ENCODE measurements at places on chromosomes 4 and X. TPM values are rescaled to one million over a fixed set of nuclear protein-coding genes. Genes with fewer than 3 reads are reported as not detected.

The RTL3 gene
- total RNA-seq: not detected

The CWH43 gene
- not detected for total RNA-seq

GRCh38 chr4:147590249-147590920 lies 26.8 kb upstream of the TMEM184C start:
- H3K4me1 ChIP-seq: peaks cover 3% of the 10 kb centered on the region
- H3K36me3 ChIP-seq: no peaks in the 10 kb centered on the region
- DNase-seq: no peak
- no peaks in the 10 kb centered on the region for H3K27me3 ChIP-seq
- H3K27ac ChIP-seq: no peak overlapping the region
- H3K4me3 ChIP-seq: no peak overlapping the region

GRCh38 chr4:146333187-146333894 lies 119.0 kb downstream of the REELD1 start:
- H3K36me3 ChIP-seq: no peaks in the 10 kb centered on the region
- H3K4me1 ChIP-seq: no peaks in the 10 kb centered on the region
- H3K4me3 ChIP-seq: no peak overlapping the region
- no peaks in the 10 kb centered on the region for H3K27me3 ChIP-seq
- H3K27ac ChIP-seq: no peak overlapping the region

DNA sequence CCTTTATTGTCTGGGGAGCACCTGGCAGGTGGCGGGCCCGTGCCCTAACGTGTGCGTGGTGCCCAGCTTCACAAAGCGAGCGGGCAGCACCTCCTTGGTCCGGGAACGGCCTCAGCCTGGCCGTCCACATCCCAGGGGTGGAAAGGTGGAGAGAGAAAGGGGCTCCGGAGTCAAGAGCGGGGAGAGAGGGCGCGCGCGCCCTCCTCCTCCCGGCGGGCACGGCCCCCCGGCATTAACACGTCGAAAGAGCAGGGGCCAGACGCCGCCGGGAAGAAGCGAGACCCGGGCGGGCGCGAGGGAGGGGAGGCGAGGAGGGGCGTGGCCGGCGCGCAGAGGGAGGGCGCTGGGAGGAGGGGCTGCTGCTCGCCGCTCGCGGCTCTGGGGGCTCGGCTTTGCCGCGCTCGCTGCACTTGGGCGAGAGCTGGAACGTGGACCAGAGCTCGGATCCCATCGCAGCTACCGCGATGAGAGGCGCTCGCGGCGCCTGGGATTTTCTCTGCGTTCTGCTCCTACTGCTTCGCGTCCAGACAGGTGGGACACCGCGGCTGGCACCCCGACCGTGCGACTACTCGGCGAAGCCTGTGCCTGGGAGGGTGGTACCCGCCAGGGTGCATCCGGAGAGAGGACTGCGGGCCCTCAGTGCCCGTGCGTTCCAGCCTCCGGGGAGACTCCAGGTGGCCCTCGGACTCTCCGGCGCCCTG lies at the start of gene KIT:
Gene KIT, plus strand, starts transcription at position 407 of the 701 bp plus-strand sequence. Its CDS starts 58 bp downstream, at position 465.
- peaks cover 5% of the 10 kb centered on the region for H3K4me1 ChIP-seq

All from H1 (cell line).